ENCODE measurements at places on chromosomes 1 and 21.

GRCh38 chr1:27544834-27545233 lies 54.9 kb upstream of the WASF2 start:
- no peak for DNase-seq

DNA sequence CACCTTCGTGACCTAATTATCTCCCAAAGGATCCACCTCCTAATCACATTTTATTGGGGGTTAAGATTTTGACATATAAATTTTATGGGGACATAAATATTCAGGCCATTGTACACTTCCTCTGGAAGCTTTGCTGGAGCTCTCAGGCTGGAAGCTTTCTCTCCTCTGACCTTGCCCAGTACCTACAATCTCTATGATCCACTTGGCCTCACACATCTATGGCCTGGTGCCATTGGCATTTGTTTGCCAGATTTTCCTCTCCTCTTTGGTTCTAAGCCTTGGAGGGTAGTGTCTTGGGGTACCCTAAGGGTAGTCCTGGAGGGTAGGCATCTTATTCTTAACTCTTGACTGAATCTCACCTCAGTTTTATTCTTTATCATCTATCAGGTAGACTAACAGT lies 79.0 kb downstream of the HLX start:
- DNase-seq, result no peak

DNA sequence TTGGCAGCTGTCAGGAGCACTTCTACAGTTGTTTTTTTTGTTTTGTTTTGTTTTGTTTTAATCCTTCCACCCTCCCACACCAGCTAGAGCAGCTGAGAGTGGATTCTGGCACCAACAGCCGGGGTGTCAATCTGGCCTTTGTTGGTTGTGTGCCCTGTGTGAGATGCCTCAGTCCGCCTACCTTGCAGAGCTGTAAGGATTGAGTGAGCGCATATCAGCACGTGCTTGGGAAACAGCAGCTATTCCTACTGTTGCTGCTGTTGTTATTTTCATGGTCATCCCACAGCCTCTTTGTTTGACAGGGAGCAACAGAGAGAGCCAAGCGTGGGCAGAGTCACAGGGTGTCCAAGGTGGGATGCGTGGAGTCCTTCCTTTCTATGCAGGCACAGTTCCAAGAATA lies 50.4 kb downstream of the PGBD5 start:
- no peak for DNase-seq

- no peak for DNase-seq
Measured at GRCh38 chr1:47569681-47570470, 132.0 kb downstream of the FOXD2 start.

- no peak for DNase-seq
Measured at GRCh38 chr1:2824999-2825398, 23.5 kb upstream of the TTC34 start.

DNA sequence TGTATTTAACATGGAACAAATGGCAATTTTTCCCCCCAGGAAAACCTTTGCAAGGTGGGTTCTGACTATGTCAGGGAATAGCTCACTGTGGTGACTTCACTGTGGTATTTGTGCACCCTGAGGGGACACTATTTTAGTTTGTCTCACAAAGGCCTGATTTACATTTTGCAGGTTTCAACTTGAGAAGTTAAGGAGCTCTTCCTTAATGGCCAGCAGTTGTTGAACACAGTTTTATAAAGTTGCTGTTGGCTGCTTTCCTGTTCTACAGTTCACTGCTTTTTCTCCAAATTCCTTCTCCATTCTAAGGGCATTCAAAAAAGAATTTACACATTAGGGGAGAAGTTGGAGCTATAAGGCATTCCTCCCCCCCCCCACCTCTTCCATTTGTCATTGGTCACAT lies 4.6 kb downstream of the LAMC1 start:
- no peak for DNase-seq

DNA sequence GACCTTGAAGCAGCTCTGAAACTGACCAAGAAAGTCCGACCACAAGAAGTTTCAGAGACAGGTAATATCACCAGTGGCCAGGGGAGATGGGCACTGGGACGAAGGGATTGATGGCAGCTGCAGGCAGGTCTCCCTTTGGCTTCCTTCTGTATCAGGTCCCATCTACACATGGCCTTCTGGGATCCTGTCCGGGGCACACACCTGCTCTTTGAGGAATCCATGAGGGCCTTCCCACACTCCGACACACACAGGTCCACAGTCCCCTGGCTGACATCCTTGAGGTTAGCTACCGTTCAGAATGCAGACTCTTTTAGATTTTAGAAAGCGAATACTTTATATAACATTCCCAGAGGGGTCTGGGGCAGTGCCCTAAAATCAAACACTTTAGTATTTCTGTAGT lies 26.5 kb upstream of the TMEM125 start:
- no peak for DNase-seq

DNA sequence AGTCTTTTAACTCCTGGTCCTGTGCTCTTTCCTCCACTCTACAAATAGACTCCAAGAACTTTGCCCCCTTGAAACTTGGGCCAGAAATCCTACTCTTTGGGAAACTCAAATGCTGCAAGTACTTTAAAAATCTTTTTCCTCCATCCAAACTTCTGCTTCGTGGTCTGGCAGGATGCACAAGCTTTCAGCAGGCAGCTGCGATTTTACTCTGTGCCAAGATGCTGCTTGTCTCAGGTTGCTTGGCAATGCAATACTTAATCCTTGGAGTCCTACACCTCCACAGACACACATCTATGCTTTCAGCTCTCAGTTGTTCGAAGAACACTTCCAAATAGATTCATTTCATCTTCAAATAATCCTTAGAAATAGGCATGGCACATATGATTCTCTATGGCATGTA lies 435.3 kb upstream of the USP24 start:
- no peak for DNase-seq

- DNase-seq, result no peak
Measured at GRCh38 chr1:233227930-233228465, 67.5 kb downstream of the PCNX2 start.

DNA sequence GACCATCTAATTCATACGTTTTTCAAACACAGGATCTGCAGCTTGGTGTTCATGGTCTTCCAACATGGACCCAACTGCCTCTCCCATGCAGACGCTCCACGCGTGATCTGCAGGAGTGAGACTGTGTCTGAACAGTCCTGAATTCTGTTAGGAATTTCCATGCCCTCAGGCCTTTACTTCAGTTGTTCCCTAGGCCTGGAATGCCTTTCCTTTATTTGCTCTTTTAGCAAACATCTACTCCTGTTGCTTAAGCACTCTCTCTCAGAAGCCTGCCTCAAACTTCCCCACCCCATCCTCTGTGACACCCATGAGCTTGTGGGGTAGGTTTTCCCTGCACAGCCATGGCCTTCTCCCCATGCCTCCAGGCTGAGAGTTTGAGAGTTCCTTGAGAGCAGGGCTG lies 73.7 kb downstream of the DMRTB1 start:
- DNase-seq, result no peak

DNA sequence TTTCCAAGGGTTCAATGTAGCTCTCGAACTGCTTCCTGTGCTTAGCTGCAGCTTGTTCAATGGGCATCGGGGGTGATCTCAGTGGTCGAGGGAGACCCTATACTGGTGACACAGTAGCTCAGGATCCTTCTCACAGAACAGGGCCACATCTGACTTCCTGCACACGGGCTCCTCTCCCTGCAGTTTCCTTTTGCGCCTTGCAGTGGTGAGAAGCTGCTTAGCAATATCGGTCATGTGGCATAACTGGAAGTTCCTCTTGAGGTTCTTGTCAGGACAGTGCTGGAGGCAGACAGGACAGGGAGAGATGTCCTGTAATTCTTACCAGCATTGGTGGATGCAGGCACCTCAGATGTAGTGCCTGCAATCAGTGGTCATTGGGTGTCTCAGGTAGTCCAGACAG lies 140.5 kb upstream of the MAP1LC3C start:
- DNase-seq, result no peak

DNA sequence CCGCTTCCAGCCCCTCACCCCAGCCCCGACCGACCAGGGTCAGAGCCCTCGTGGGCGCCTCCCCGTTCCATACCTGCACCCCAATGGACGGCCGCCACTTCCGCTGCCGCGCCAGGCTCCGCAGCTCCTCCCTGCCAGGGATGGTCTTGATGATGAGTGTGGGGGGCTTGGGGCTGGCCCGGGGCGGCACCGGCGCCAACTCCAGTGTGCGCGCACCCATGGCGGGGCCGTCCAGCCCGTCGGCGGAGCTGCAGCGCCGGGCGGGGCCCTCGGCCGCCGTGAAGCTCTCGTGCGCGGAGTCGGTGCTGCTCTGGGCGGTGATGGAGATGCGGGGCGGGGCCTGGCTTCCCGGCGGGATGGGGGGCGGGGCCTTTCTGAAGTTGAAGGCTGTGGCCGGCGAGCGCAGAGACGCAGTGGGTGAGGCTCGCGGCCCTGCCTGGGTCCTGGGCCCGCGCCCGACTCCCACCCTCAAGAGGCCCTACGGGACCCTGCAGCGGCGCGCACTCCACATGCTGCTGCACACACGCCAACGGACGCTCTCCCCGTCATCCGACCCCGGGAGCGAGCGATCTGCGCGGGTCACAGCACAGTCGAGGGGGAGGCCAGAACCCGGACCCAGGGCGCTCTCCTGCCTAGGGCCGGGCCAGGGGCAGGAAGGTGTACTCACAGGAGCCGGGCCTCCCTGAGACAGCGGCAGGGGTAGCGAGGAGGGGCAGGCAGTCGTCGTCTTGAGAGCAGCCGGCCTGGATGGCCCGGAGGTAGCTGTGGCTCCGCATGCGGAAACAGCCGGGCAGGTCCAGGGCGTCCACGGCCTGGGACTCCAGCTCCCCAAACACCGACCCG lies 26.1 kb upstream of the SMIM12 start:
- peak; percentile 33 for DNase-seq
